ENCODE measurements at places on chromosomes 2 and 18.

DNA sequence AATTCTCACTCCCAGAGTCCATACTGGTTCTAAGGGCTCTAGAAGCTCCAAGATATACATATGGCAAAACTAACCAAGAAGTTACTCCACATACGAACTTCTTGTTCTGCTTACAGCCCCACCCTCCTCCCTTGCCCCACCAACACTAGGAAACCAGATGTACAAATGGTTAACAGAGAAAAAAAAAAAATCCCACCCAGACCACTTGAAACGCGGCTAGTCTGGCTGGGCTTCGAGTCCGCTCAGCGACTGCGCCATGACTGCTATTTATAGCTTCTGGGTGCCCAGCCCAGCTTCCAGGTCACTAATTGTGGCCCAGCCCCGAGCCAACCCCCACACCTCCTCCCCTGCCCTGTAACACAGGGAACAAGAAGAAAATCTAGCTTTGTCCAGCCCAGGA is 47.0 kb upstream of the IHH start:
- no peak for DNase-seq

GRCh38 chr2:9232886-9233285 is 26.3 kb downstream of the ASAP2 start:
- DNase-seq = no peak

DNA sequence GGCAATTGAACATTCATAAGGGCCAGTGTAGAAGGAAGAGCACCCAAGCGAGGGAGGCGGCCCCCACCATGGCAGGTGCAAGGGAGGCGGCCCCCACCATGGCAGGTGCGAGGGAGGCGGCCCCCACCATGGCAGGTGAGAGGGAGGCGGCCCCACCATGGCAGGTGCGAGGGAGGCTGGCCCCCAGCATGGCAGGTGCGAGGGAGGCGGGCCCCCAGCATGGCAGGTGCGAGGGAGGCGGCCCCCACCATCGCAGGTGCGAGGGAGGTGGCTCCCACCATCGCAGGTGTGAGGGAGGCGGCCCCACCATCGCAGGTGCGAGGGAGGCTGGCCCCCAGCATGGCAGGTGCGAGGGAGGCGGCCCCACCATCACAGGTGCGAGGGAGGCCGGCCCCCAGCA is 24.7 kb upstream of the GPC1 start:
- DNase-seq = no peak

- no peak for DNase-seq
Observed at GRCh38 chr2:203451011-203451410, 84.1 kb downstream of the RAPH1 start.

- DNase-seq = no peak
Observed at GRCh38 chr18:79887181-79888000, 64.1 kb downstream of the SLC66A2 start.

DNA sequence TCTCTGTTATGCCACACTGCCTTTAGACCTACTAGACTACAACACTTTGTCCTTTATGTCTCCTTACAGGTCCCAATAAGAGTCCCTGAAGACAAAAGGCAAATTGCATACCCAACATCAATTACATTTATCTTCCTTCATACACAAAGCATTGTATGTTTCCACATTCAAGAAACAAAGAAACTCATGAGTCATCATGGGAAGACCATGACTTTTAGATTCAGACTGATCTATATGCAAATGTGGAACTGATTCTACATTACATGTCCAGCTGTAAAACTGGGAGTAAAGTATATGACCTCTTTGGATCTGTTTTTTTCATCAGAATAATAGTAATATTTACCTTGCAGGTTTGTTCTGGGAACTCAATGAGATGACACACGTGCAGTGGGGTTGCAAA is 25.2 kb upstream of the HNMT start:
- DNase-seq = no peak

- DNase-seq = peak; percentile 64
Observed at GRCh38 chr2:118221536-118222272, 133.4 kb downstream of the INSIG2 start.

DNA sequence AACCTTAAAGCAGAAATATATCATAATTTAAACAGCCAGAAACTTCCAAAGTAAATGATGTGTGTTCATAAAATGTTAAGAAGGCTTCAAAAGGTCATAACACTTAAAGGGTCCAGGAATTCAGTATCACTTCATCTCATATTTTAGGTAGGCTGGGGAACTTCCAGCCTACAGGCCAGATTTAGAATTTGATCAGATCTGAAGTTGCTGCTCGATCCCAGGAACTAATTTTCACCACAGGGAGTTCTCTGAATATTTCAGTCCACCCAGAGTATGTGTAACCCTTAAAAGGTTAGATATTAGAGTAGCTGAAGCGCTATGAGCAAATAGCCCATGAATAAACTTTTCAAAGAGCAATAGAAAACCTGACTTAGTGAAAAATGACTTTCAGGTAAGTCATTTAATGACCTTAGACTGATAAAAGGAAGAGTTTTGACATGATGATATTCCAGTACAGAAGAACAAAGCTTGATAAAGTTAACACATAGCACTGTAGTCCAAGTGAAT is 1.7 kb downstream of the WIPF1 start:
- DNase-seq = no peak

GRCh38 chr2:179677746-179678505 is 183.5 kb downstream of the ZNF385B start:
- DNase-seq = no peak

GRCh38 chr2:141331127-141331526 is 799.7 kb downstream of the LRP1B start:
- peak; percentile 7 for DNase-seq

GRCh38 chr18:9017167-9017904 is 85.2 kb upstream of the NDUFV2 start:
- peak; percentile 73 for DNase-seq

Data from Panc1 (cell line).